GM03348 (cell line): ENCODE measurements at places on chromosomes 7 and 10.

- DNase-seq, result no peak
Measured at GRCh38 chr10:102633287-102633686, 11.0 kb upstream of the TRIM8 start.

- DNase-seq, result peak; percentile 39
Measured at GRCh38 chr10:74824900-74825370, 1.5 kb upstream of the KAT6B start.

GRCh38 chr7:132584796-132585494 lies 8.7 kb upstream of the PLXNA4 start:
- no peak for DNase-seq

GRCh38 chr10:3217853-3218252 lies 45.3 kb upstream of the PITRM1 start:
- no peak for DNase-seq

DNA sequence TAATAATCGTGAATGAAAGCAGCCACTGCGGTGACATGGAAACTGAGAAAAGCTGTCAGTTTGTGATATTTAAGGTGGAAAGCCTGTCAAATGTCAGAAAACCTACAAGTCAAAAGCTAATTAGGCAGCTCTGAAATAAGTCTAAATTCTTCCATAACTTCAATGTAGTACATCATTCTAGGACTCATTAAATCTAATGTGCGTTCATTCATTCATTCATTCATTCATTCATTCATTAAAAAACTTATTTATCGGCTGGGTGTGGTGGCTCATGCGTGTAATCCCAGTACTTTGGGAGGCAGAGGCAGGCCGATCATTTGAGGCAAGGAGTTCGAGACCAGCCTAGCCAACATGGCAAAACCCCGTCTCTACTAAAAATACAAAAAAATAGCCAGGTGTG lies 79.7 kb downstream of the ATE1 start:
- no peak for DNase-seq

DNA sequence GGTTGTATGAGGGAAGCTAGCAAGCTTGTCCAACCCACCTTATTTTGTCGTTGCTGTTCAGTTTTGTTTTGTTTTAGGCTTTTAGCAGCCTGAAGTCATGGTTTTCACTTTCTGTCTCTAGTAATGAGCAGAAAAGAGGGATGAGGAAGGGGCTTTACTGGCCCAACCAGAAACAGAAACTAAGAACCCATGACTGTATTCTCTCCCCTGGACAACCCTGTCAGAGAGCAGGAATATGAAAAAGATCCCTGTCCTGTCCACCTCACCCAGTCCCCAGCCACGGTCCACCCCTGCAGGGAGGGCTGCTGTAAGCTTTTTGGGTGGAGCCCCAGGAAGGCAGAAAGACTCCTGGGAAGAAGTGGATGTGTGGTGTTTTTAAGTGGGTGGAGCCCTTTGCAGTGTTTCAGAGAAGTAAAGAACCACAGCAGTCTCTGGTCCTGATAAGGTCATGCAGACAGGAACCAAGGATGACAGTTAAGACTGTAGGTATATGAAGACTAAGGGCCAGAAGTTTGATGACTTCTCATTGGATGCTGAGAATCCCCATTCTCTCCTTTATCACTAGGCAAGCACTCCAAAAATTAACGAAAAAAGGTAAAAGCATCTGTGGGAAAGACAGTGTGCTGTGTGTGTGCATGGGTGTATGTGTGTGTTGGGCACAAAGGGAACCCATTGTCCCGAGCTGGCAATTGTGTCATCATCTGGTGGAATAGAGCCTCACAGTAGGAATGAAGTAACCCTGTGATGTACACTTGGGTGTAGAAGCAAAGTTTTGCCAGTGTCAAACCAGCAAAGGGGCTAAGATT lies 13.8 kb downstream of the MRPL32 start:
- DNase-seq, result no peak

- DNase-seq, result no peak
Measured at GRCh38 chr10:116548301-116548700, 2.6 kb downstream of the PNLIP start.

DNA sequence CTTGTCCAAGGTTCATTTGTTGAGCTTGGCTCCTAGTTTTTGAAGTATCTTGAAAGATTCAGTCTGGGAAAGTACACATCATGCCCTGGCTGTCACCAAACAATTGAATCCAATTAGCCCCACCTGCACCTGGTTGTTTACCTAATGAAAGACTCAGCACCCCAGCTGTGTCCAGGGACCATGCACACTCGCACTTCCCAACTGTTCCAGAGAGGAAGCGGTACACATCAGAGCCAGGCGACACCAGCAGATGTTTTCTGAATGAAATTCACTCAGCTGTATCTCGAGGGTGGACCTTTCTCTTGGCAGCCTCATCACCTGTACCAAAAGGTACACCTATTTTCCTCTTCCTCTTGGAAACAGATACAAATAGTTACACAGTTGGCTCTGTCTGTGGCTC lies 216.4 kb upstream of the LRGUK start:
- no peak for DNase-seq

GRCh38 chr10:122859527-122859926 lies 13.9 kb upstream of the CUZD1 start:
- DNase-seq, result no peak

DNA sequence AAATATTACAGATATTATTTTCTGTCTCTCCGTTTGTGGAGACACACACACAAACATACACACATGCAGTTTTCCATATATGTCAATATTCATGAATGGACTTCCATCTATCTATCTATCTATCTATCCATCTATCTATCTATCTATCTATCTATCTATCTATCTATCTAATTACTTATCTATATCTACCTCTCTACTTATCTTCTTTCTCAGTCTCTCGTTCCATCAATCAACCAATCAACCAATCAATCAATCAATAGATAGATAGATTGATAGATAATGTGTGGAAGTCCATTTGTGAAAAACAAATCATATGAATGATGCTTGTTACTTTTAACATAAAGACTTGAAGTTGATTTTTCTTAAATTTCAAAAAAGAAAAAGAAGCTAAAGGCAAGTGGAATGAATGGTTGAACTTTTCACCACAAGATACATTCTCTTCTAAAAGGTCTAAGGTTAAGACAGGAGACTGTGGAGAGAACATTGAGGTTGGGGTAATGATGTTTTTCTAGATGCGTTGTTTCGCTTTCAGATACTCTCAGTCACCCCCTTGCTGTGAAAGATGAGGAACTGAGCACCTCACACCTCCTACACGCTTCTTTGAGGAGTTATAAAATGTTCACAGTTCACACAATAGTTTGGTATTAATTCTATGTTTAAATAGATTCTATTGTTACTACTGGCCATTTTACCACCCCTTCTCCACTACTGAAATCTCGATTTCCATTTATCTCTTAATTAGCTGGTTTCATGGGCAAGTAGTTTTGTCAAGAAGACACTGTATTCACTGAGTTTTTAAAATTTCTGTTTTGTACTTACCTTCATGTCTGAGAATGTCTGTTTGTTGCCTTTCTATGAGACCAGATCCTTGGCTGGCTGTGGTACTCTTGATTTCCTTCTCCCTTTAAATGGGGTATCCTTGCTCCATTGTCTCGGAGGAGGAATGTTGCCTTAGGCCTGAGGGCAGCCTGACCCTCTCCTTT lies 114.1 kb downstream of the EMX2 start:
- DNase-seq, result no peak
